ENCODE measurements at places on chromosomes 4 and X. TPM values are rescaled to one million over a fixed set of nuclear protein-coding genes. Genes with fewer than 3 reads are reported as not detected.

Gene TBC1D8B
- 0.43 TPM for total RNA-seq

Gene SMR3B
- total RNA-seq: not detected

Gene SPANXA2
- not detected for total RNA-seq

Gene SOWAHB
- not detected for total RNA-seq

Gene NAP1L2
- total RNA-seq: 2.1 TPM

Gene GPR119
- not detected for total RNA-seq

Gene MAOA
- 207 TPM for total RNA-seq

Gene SLC49A3
- total RNA-seq: 0.74 TPM

Gene ARMCX1
- total RNA-seq: 1.1 TPM

Gene NDNF
- total RNA-seq: 0.78 TPM

Measured in activated T-helper 2 cell treated with anti-CD3 and anti-CD28 coated beads, Interferon-gamma antibody, Interleukin-2, Interleukin-4, amounts not matched to agents 10 μg/mL and 5 μg/mL and 100 μg/mL, durations not matched to agents 14 hours and 24 hours and 36 hours (primary cell).